ENCODE measurements at places on chromosomes 12 and 14.

GRCh38 chr12:14931791-14932560 is 6.4 kb downstream of the ERP27 start:
- DNase-seq: no peak

- DNase-seq: no peak
Measured at GRCh38 chr12:106288494-106289195, 13.9 kb upstream of the TCP11L2 start.

DNA sequence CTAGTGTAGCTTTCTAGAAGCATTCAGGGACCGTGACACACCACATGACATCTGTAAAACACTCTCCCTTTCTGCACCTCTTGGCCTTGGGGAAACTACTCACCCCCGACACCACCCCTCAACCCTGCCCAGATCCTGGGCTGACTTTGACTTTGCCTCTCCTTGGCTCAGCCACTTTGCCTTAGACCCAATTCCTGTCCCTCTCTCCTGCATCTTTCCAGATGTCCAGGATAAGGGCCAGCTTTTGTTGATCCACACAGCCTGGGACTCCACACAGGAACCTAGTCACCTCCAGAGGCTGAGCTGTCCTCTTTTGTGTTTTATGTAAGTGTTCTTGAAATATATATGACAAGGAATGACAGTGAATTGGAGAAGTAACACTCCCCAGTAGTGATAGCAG is 153.7 kb upstream of the PLXNC1 start:
- DNase-seq: no peak

- DNase-seq: no peak
Measured at GRCh38 chr12:123996581-123996980, 23.6 kb downstream of the ZNF664 start.

DNA sequence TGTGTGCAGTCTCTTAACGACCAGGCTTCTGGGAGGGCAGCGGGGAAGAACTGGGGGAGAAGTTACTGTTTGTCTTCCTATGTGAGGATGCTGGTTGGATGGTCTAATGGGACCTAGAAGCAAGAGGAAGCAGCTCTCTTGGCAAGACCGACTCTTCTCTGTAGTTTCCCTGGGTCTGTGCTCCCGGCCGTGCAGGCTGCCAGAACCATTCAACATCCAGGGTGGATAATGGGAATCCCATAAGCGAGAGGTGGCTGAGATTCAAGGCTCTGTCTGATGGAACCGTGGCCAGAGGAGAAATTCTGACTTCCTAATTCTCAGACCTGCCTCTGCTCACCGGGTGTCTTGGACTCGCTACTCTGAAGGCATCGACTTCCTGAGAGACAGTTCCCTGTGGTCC is 561.0 kb upstream of the TBX3 start:
- no peak for DNase-seq

DNA sequence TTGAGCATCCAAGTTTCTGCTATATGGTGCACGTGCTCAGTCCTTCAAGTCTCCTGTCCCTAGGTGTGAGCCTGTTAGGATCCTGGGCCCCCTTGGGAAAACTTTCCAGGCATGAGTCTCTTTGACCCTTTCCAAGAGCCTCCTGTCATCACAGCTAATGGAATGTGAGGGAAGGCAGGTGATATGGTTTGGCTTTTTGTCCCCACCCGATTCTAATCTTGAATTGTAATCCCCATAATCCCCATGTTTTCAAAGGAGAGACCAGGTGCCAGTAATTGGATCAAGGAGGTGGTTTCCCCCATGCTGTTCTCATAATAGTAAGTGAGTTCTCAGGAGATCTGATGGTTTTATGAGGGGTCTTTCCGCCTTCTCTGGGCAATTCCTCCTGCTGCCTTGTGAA is 265.5 kb downstream of the ATP23 start:
- DNase-seq: no peak

GRCh38 chr12:72622556-72622955 is 350.4 kb downstream of the TRHDE start:
- DNase-seq: no peak

GRCh38 chr12:125092108-125092871 is 27.1 kb downstream of the AACS start:
- DNase-seq: no peak

DNA sequence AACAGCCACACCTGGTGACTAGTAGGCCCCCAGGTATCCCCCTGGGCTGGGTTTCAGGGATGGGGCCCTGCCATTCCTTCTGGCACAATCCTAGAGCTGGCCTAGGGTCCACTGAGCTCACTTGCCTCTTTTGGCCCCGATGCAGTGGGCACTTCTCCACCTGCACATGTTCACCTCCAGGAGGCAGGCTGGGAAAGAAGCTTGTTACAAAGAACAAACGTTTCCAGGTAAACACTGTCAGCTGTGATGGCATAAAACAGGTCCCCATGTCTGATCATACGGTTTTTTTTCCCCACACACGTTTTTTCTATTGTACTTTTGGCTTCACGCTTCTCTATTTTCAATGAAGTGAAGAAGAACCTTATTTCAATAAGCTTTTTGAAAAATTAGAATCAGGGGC is 15.8 kb upstream of the HVCN1 start:
- no peak for DNase-seq

DNA sequence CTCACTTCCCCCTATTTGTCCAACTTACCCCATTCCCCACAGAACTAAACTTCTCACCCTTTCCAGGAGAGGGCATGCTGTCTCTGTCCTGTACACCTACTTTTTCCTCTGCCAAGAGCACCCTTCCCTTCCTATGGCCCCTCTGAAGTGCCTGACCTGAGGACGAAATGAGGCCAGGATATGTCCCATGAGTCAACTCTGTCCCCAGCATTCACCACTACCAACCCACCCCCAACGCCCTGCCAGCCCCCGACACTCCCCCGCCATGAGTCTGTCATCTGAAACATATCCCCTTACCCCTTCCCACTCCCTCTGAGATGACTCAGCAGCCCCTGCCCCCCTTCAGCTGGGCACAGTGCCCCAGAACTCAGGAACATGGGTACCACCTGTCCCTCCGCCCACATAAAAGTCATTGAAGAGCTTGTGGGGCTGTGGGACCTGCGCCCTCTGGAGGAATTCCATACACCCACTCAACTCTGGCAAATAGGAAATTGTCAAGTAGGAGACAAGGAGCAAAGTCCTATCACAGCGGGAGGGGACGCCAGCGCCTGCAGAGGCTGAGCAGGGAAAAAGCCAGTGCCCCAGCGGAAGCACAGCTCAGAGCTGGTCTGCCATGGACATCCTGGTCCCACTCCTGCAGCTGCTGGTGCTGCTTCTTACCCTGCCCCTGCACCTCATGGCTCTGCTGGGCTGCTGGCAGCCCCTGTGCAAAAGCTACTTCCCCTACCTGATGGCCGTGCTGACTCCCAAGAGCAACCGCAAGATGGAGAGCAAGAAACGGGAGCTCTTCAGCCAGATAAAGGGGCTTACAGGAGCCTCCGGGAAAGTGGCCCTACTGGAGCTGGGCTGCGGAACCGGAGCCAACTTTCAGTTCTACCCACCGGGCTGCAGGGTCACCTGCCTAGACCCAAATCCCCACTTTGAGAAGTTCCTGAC is 26.3 kb downstream of the ITGA7 start:
- DNase-seq: no peak

DNA sequence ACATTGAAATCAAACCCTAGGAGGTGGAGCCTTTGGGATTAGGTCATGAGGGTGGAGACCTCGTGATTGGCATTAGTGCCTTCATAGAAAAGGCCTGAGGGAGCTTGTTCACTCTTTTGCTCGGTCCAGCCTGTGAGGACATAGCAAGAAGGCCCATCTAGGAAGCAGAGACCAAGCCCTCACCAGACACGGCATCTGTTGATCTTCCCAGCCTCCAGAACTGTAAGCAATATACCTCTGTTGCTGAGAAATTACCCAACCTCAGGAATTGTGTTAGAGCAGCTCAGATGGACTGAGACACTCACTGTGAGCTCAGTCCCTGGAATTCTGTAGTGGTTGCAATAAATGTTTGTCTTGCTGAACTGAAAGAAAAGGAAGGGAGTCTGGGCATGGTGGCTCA is 116.2 kb upstream of the MAP1LC3B2 start:
- no peak for DNase-seq

GRCh38 chr12:115998119-115998633 is 279.3 kb downstream of the MED13L start:
- no peak for DNase-seq

DNA sequence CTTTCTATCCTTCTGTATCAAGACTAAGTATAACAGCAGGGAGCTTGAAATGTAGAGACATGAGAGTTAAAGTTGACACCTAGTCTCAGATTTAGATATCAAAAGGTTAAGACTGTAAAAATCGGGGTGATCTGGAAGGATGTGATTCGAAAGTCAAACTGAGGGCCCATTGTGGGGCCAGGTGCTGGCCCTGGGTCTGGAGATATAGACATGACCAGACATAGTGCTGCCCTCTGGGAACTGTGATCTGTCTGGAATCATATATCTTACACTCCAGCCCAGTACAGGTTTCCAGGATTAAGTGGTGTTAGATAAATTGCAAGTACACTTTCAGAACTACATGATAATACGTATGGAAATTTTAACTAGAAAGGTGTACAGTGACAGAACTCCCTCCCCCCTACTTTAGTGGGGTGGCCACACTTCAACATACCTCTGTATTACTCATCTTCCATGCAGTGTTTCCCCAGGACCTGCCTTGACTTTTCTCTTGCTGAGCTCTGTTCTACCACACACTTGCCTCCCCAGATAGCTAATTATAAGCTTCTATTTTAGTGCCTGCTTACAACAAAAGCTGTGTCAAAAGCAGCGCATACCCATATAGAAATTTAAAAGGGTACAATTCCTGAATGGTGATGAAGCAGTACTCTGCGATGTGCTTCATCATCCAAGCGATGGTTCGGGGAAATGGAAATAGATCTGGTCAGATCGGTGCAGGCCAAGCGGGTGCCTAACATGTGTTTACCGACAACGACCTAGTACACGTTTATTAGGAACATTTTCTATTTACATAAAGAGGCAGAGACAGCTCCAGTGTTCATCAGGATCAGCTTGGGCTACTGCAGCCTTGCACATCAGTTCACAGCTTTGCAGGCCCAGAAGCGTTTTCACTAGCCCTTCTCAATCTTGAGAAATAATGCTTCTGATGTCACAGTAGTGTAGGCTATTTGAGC is 68.7 kb downstream of the ARF6 start:
- no peak for DNase-seq

DNA sequence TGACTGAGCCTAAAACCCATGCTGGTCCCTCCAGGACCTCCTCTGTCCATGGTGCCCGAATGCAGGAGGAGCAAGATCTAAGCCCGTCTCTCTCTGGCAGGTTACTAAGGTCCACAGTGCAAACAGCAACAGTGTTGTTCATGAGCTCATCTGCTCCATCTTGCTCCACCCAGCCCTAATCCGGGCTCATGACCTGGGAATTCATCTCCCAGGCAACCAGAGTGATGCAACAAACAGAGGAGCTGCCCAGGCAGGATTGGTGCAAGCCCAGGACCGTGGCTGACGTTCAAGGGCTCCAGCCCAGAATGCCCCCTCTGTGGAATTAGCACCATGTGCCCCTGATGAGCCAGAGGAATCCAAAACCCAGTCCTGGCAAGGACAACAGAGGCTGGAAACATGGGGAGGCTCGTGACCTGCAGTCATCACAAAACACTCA is 29.9 kb downstream of the HSPB8 start:
- DNase-seq: no peak

GRCh38 chr12:10175846-10176636 is 2.8 kb upstream of the TMEM52B start:
- no peak for DNase-seq

- DNase-seq: no peak
Measured at GRCh38 chr14:49875640-49876198, 17.2 kb upstream of the ARF6 start.

DNA sequence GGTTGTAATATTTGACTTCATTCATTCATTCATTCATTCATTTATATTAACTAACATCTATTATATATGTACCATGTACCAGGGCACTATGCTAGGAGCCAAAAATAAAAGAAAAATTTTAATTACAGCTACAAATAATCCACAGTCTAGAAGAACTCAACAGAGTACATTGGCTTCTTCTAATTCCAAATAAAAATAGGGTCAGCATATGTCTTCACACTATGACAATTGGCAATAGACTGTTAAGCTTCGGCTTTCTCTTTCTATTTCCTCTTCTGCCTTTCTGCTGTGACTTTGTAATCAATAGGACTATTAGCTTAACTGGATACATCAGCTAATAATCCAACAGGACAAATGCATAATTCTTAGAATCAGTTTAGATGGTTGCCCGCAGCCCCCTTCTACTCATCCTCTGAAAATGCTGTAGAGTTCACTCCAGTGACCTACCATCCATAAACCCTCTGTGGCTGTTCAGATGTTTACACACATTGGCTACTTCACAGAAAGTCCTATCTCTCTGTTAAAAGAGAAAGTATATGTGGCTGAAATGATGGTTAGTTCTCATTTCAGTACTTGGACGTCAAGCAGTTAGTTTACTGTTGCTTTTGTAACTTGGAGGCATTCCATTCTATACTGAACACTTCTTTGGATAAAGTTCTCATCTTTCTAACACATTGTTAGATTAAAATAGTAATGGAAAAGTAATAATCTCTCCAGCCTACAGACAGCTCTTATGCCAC is 445.5 kb upstream of the GARIN6 start:
- DNase-seq: no peak

DNA sequence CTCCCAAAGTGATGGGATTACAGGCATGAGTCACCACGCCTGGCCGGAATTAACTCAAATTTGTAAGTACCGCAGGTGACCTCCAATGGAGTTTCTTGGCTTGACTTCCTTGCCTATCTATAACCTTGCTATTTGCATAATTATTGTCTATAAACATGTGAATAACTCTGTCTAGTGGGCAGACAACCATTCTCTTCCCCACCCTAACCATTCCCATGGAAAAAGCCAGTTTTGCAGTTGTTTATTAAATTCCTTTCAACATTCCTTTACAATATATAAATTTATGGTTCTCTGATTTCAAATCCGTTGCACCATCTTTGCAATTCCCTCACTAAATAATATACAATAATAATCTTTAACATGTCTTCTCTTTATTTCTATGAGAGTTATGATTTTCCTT is 61.0 kb upstream of the ZDHHC17 start:
- DNase-seq: no peak

DNA sequence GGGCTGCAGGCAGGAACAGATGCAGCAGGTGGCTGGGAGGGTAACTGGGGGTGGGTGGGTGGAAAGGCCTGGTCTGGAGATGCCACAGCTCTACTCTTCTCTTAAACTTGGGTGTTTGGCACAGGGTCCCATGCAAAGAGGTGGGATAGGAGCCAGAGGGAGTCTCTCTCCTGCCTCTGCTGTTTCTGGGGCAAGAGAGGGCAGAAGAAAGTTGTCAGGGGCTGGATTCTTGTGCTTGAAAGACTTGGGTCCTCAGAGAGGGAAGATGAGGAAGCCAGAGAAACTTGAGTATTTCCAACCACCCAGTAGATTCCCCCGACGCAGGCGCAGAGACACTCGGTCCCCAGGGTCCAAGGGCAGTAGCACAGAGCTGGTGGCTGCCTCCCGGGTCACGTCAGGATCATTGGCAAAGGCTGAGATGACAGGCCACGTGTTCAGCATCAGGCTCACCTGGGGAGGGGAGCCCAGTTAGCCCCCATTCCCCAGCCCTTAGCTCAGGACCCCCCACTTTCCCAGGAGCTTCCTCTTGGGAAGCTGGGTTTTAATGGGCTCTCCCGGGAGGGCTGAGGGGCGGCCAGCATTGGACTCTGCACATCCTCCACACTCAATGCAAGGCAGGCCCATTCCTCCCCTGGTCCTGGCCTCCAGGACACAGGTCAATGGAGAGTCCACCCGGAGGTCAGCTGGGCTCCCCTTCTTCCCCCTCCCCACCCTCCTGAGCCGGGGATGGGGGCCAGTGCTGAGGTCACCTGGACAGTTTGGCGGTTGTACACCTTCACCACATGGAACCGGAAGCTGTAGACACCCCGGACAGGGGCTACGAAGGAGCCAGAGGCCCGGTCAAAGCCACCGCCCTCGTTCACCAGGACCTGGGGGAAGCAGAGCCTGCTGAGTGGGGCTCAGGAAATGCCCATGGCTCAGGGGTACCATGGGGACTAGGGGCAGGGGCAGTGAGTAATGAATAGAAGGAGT is 1.6 kb downstream of the CBLN3 start:
- DNase-seq: no peak

Measured in KG1 (cell line).